ENCODE measurements at places on chromosomes 12 and 14.

GRCh38 chr12:45726603-45727300 lies 2.8 kb upstream of the ARID2 start:
- DNase-seq = peak; percentile 48

DNA sequence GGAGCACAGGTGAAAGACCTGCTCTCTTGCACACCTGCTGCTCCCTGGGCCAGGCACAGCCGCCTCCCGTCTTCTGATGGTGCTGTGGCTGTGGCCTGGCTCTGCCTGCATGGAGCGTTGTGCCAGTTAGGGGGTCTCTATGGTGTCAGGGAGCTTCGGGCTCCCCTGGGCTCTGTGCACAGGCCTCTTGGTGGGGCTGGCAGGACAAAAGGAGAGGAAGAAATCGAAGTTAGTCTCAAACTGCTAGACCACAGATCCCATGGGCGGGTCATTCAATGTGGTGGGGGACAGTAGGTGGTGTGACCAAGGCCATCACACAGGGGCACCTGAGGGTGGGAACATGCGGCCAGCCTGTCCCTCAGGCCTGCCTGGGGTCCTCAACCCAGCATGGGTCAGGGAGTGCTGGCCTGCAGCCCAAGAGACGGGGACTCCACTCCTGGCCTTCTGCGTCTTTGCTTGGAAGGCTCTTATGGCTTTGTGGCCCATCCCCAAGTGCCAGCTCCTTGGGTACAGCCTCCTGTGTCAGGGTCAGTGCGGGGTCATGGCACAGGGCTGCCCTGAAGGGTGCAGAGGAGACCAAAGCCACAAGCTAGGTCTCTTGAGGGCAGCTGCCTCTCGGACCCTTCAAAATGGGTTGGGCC lies 84.1 kb downstream of the KIF26A start:
- DNase-seq = no peak

GRCh38 chr12:28578361-28578760 lies 388.1 kb downstream of the CCDC91 start:
- DNase-seq = no peak

DNA sequence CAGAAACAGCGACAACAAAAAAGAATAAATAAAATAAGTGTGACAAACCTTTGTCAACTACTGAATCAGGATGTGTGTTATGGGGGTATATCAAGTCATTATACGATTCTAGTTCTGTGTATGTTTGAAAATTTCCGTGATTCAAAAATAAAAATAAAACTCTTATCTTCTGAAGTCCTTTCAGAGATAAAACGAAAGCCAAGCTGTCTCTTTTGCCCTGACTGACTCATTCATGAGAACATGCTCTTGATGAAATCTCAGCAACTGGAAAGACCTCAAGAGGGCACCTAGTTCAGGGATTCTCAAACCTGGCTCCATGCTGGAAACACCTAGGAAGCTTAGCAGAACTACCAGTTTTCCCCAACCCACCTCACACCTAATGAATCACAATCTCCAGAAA lies 9.2 kb downstream of the FOXN3 start:
- no peak for DNase-seq

GRCh38 chr12:124422142-124422569 lies 127.3 kb downstream of the RFLNA start:
- DNase-seq = no peak

DNA sequence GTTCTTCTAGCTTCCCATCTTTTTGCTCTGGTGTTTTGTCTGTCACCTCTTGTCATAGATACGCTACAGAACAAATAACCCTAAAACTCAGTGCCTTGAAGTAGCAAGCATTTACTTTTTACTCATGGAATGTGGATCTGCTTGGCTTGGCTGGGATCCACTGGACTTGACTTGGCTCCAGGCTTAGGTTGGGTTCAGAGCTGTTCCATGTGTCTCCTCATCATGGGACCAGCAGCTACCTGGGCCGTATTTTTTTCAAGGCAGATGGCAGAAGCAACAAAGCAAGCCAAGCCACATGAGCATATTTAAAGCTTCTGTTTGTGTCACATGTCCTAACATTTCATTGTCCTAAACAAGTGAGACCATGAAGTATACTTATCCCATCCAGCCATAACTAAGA lies 48.7 kb upstream of the ATF1 start:
- no peak for DNase-seq

DNA sequence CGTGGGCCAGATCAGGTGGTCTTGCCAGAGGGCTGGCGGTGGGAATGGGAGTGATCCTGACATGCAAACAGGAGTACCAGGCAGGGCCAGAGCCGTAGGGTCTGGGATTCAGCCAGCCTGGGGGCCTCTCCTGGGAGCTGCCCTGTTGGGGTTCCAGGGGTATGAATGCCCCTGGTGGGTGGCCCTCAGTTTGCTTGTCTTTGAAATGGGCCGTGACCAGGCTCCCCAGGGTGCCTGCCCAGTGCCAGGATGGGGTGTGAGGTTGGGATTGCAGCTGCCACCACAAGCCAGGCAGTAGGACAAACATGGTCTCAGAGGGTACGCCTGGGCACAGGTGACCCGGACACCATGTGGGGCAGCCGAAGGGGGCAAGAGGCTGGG lies 168.8 kb downstream of the KIF26A start:
- DNase-seq = no peak

GRCh38 chr14:103634156-103634555 lies 5.1 kb downstream of the KLC1 start:
- DNase-seq = no peak

- peak; percentile 63 for DNase-seq
These were observed 141.5 kb downstream of the CAND1 start for GRCh38 chr12:67410667-67411067.

- peak; percentile 14 for DNase-seq
These were observed 753 bp upstream of the DLGAP5 start for GRCh38 chr14:55192054-55192621.

- DNase-seq = no peak
These were observed 154.7 kb downstream of the STXBP6 start for GRCh38 chr14:24895243-24895583.

DNA sequence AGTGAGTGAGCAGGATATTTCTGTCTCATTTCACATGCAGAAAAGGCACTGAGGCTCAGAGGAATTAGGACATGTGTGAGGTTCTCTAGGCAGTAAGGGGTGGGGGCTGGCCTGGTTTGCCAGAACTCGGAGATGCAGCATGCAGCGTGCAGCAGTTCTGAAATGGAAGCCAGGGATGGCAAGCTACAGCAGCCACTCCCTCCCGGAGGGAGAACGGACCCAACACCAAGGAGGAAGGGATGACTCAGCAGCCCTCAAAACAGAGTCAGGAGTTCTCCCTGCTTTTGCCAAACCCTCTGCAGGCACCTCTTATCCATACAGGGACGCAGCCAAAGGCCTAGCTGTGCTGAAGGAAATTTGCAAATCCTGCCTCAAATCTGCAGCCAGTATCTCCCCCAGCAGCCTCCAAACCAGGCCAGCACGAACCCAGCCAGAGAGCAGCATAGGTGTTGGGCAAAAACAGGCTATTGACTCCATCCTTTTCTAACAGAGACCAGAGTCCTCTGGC lies 10.3 kb upstream of the SERPINA3 start:
- DNase-seq = peak; percentile 5

GRCh38 chr14:68539241-68539737 lies 253.6 kb downstream of the ZFP36L1 start:
- no peak for DNase-seq
